Osteocyte (in vitro differentiated cells): ENCODE measurements at places on chromosomes 1 and 21. TPM values are rescaled to one million over a fixed set of nuclear protein-coding genes. Genes with fewer than 3 reads are reported as not detected.

- H3K36me3 ChIP-seq = peaks cover 2% of the 10 kb centered on the region
- H3K27ac ChIP-seq = peak overlapping the region; percentile 71
- no peak for DNase-seq
- H3K4me1 ChIP-seq = peaks cover 84% of the 10 kb centered on the region
- H3K4me3 ChIP-seq = no peak overlapping the region
Observed at GRCh38 chr1:62590970-62591368, 6.4 kb upstream of the ANGPTL3 start.

DNA sequence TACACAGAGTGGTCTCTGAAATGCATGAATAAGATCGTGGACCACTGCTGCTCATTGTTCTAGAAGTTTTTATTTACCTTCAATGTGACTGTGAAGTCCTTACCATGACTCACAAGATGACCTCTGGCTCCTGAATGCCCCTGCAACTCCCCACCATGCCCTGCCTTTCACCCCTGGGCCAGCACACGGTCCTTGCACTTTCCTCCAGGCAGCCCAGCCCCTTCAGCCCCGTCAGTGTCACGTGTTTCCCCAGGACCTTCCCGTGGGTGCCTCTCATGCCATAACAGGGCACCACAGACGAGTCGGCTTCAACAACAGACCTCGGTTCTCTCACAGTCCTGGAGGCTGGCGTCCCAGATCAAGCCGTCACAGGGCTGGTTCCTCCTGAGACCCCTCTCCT, 62.1 kb downstream of the B3GALT5 start:
- H3K27ac ChIP-seq = no peak overlapping the region
- no peak overlapping the region for H3K4me3 ChIP-seq
- no peaks in the 10 kb centered on the region for H3K36me3 ChIP-seq
- H3K4me1 ChIP-seq = no peaks in the 10 kb centered on the region

- H3K27ac ChIP-seq = no peak overlapping the region
- no peak overlapping the region for H3K4me3 ChIP-seq
- no peaks in the 10 kb centered on the region for H3K27me3 ChIP-seq
- H3K36me3 ChIP-seq = peaks cover 6% of the 10 kb centered on the region
- H3K4me1 ChIP-seq = peaks cover 51% of the 10 kb centered on the region
- DNase-seq = no peak
Observed at GRCh38 chr1:153614906-153615305, 1.2 kb downstream of the S100A14 start.

Gene MAP3K21
- total RNA-seq = 0.11 TPM in 1 of 2 replicates, not detected in the other
